ENCODE measurements at places on chromosomes 11 and 22. TPM values are rescaled to one million over a fixed set of nuclear protein-coding genes. Genes with fewer than 3 reads are reported as not detected.

GRCh38 chr11:111836162-111836561, 35.2 kb downstream of the ALG9 start:
- peaks cover 54% of the 10 kb centered on the region for H3K4me1 ChIP-seq
- H3K4me3 ChIP-seq: no peak overlapping the region
- peaks cover 6% of the 10 kb centered on the region for H3K36me3 ChIP-seq
- DNase-seq: no peak

The OR51B5 gene
- polyA plus RNA-seq: not detected

- H3K4me1 ChIP-seq: peaks cover 19% of the 10 kb centered on the region
- H3K27ac ChIP-seq: no peak overlapping the region
- H3K36me3 ChIP-seq: peaks cover 12% of the 10 kb centered on the region
- H3K4me3 ChIP-seq: no peak overlapping the region
- no peaks in the 10 kb centered on the region for H3K27me3 ChIP-seq
- DNase-seq: no peak
Measured at GRCh38 chr11:62858201-62858600, 18.8 kb upstream of the WDR74 start.

The POU2AF3 gene
- polyA plus RNA-seq: 0.65 TPM

DNA sequence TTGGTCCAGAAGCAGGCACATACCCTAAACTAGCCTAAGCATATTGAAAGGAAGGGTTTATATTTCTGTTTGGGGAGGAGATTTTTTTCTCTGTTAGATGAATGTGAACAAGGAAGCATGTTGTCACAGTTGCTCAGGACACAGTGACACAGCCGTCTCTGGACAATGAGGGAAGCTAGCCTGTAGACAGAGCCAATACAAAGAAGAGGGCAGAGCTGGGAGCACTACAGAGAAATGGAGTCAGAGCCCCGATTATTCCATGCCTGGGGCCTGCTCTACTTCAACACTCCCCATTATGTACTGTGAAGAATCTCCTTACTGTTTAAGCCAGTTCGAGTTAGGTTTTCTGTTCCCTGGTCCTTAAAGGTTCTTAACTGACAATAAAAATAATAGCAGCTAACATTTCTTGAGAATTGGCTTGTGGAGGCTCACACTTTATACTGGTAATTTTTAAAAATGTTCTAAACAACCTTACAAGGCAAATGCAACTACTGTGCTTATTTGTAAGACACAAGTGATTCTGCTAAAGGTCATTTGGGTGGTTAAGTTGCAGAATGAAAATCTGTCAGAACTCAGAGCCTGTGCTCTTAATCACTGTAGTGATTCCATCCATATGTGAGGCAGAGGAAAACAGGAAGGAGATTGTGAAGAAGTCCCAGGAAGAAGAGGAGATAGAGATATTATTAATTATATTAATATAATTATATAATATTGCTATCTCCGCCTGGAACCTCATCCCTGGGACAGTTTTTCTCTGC, 58.8 kb upstream of the RRAS2 start:
- H3K4me3 ChIP-seq: no peak overlapping the region
- H3K27me3 ChIP-seq: no peaks in the 10 kb centered on the region
- peaks cover 27% of the 10 kb centered on the region for H3K4me1 ChIP-seq

Data from psoas muscle (tissue), 8 donors.